ENCODE measurements at places on chromosomes 2 and 18. TPM values are rescaled to one million over a fixed set of nuclear protein-coding genes. Genes with fewer than 3 reads are reported as not detected.

Gene ANKRD29
- 0.03 TPM for polyA plus RNA-seq

Gene KCNJ3
- not detected for polyA plus RNA-seq

Gene PKDCC
- 3.0 TPM for polyA plus RNA-seq

Gene ANKRD12
- 1.5 TPM for polyA plus RNA-seq

Gene LDLRAD4
- 5.3 TPM for polyA plus RNA-seq

Gene UGT1A4
- not detected for polyA plus RNA-seq

Gene CXCR1
- polyA plus RNA-seq: not detected

Gene PCARE
- polyA plus RNA-seq: not detected

Gene CNDP1
- not detected for polyA plus RNA-seq

All from endothelial cell of umbilical vein (primary cell).